ENCODE measurements at places on chromosomes 4 and X. TPM values are rescaled to one million over a fixed set of nuclear protein-coding genes. Genes with fewer than 3 reads are reported as not detected.

Gene ARMCX1
- 40.0 TPM for total RNA-seq

Gene GLOD5
- not detected for total RNA-seq

Gene BMPR1B
- total RNA-seq, result 2.1 TPM

Gene ADH1A
- 5.0 TPM for total RNA-seq

Gene ADGRL3
- total RNA-seq, result 411 TPM

DNA sequence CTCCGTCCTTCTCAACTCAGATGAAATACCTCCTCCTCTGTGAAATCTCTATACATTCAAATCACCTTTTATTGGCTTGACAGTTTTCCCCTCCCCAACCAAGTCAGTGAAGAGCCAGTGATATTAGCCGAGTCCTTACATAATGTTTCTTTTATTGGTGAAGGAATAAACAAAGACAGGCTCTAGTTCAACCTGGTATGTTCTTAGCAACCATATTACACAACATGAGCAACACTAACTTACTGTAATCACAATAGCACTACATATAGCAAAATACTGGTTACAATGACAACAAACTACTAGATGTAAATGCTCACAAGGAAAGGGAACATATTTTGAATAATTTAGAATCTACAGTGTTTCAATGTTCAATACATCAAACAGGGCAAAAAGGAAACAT lies 19.9 kb downstream of the DHX15 start:
- H3K4me1 ChIP-seq, result peaks cover 5% of the 10 kb centered on the region
- H3K4me3 ChIP-seq, result no peak overlapping the region
- H3K27ac ChIP-seq, result no peak overlapping the region
- DNase-seq, result no peak
- no peaks in the 10 kb centered on the region for H3K36me3 ChIP-seq
- H3K27me3 ChIP-seq, result no peaks in the 10 kb centered on the region

GRCh38 chr4:47816748-47817147 lies 21.1 kb downstream of the CORIN start:
- H3K4me3 ChIP-seq, result no peak overlapping the region
- no peaks in the 10 kb centered on the region for H3K27me3 ChIP-seq
- H3K27ac ChIP-seq, result no peak overlapping the region

GRCh38 chrX:103254171-103254824 lies 657 bp downstream of the TCEAL8 start:
- peak overlapping the region; percentile 41 for H3K4me3 ChIP-seq
- H3K4me1 ChIP-seq, result no peaks in the 10 kb centered on the region
- peak overlapping the region; percentile 88 for H3K27ac ChIP-seq

- no peak for DNase-seq
- no peak overlapping the region for H3K4me3 ChIP-seq
- no peaks in the 10 kb centered on the region for H3K36me3 ChIP-seq
- no peaks in the 10 kb centered on the region for H3K27me3 ChIP-seq
- H3K27ac ChIP-seq, result no peak overlapping the region
Observed at GRCh38 chr4:74632634-74633033, 161.7 kb downstream of the BTC start.

DNA sequence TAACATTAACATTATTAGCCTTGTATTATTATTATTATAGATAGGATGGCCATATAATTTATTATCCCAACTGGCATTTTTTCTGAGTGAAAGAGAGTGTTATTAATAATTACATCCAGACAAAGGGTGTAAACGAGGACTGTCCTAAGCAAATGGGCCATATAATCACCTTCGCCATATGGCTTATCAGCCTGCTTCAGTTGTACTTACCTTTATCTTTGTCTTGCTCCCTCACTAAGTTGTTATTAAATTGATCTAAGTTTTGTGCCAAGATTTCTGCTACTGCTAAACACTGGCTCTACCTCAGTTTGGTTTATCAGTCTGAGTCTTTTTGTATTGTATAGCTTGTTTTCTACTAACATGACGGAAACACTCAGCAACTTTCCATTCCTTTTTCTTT lies 76.9 kb downstream of the STIM2 start:
- DNase-seq, result no peak
- no peaks in the 10 kb centered on the region for H3K27me3 ChIP-seq
- no peak overlapping the region for H3K4me3 ChIP-seq
- no peaks in the 10 kb centered on the region for H3K4me1 ChIP-seq

DNA sequence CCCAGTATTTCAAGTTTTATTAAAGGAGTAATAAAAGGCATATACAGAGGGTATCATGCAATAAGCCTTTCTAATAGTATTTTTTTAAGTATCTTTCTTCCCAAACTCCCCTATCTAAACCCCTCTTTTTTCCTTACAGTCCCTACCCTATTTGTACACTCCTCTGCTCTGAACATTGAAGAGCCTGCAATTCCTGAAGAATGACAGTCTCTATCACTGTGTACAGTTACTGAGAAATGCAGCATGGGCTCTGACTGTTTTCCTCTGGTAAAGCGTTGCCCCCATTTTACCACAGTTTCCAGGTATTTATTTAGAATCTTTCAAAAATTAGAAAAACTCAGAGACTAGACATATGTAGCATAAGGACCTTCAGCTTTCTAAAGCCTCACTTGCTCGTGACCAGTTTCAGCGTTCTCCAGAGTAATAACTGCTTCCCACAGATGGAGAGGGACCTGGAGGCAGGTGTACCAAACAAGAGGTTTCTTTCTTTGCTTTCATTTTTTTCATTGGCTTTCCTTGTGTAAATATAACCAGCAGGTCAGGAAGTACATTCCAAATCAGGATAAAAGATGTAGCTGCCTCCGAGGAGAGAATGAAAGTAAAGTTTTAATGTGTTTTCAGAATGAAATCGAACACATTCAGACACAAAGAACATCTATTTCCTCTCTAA lies 230.8 kb downstream of the CFAP299 start:
- H3K4me1 ChIP-seq, result no peaks in the 10 kb centered on the region
- H3K36me3 ChIP-seq, result no peaks in the 10 kb centered on the region
- no peak overlapping the region for H3K27ac ChIP-seq
- no peak for DNase-seq

GRCh38 chrX:55005256-55005655 lies 5.1 kb downstream of the APEX2 start:
- no peak for DNase-seq
- no peaks in the 10 kb centered on the region for H3K36me3 ChIP-seq

DNA sequence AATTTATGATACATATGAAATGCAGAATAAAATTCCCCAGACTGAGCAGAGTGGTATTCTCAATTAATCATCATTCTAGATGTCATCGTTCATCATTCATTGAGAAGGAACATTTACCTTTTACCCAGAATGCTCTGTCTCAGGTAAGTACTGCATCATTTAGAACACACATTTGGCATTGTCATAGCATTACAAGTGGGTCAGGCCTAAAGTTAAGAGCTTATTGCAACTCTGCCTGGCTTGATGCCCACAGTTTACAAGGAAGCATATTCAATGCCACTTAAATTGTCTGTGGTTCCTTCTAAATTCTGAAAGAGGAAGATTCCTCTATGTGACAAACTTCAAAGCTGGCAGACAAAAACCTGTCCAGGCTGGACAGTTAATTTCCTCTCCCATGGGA lies 87.3 kb downstream of the CAMK2D start:
- no peak overlapping the region for H3K27ac ChIP-seq
- H3K36me3 ChIP-seq, result no peaks in the 10 kb centered on the region
- no peaks in the 10 kb centered on the region for H3K27me3 ChIP-seq
- no peak for DNase-seq

GRCh38 chrX:55240788-55241340 lies 20.7 kb downstream of the PAGE5 start:
- no peaks in the 10 kb centered on the region for H3K36me3 ChIP-seq
- no peak overlapping the region for H3K4me3 ChIP-seq
- no peak overlapping the region for H3K27ac ChIP-seq
- H3K27me3 ChIP-seq, result no peaks in the 10 kb centered on the region
- no peaks in the 10 kb centered on the region for H3K4me1 ChIP-seq
- no peak for DNase-seq

DNA sequence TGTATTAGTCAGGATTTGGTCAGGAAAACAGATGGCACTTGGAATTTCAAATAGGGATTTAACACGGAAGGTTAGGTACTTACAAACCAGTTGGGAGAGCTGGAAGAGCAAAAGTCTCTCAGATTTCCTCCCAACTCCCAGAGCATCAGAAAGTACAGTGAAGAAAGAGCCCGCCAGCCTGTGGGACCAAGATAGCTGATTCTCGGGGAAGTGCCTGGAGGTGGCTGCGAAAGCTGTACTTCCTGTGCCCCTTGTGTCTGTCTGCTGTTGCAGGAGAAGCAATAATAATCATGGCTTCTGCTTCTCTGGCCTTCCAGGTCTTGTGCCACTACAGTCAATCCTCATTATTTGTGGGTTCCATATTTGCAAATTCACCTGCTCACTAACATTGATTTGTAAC lies 221.0 kb upstream of the BCOR start:
- H3K4me1 ChIP-seq, result no peaks in the 10 kb centered on the region
- no peak overlapping the region for H3K27ac ChIP-seq
- no peaks in the 10 kb centered on the region for H3K36me3 ChIP-seq
- no peak overlapping the region for H3K4me3 ChIP-seq
- DNase-seq, result no peak

DNA sequence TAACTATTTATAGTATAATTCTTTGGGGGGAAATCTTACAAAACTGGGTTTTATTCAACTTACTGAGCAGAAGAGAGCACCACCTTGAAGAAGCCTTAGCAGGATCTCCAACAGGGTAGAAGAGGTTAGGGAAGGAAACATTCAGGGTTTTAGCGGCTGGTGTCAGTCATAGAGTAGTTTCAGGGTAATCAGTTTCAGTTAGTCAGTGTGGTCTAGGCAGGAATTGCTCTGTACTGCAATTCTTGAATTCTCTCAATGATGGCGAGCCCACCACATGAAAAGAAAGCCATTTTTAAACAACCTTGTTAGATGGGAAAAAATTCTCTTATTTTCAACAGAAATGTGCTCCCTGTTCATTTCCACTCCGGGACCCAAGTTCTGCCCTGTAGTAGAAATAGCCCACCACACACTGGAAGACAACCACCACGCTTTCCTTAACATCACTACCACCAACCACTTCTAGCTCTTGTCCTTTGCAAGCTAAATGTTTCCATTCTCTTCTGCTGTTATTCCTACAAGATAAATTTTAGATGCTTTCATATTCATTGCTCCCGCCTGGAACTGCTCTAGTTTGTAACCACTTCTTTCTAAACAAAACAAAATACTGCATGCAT lies 25.9 kb downstream of the COL25A1 start:
- no peaks in the 10 kb centered on the region for H3K4me1 ChIP-seq
- no peak for DNase-seq
- no peaks in the 10 kb centered on the region for H3K36me3 ChIP-seq
- H3K27ac ChIP-seq, result no peak overlapping the region

DNA sequence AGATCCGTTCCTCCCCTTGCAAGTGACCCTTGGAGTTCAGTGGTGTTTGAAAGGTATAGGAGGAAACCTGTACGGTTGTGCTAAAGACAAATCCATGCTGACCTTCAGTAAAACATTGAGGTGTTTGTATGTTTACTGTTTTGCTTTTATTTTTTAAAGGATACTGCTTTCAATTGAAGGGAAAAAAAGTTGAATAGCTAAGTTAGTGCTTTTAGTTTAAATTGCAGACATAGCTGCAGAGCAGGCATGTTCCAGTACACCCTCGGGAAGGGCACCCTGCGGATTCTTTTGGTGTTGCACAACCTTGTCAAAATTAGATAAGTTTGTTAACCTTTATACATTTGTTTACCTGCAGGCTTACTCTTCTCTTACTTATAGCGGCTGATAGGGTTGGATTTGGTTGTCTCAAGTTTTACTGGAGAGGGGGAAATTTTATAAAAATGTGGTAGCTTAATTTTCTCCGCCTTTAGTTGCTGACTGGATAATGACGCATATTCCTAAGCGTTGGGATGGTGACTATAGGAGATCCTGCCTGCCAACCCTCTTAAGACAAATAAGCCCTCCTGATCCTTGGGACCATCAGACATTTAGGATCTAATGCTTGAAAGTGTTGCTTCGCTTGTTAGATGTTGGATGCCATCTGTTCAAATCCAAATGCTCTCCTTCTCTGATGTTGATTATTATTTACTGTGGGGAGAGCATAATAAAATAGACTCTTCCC lies 2.0 kb downstream of the RAPGEF2 start:
- peak overlapping the region; percentile 79 for H3K4me3 ChIP-seq
- peaks cover 5% of the 10 kb centered on the region for H3K4me1 ChIP-seq
- DNase-seq, result no peak
- H3K27ac ChIP-seq, result no peak overlapping the region
- no peaks in the 10 kb centered on the region for H3K36me3 ChIP-seq

GRCh38 chr4:26468977-26469376 lies 21.3 kb downstream of the CCKAR start:
- H3K4me3 ChIP-seq, result no peak overlapping the region
- H3K4me1 ChIP-seq, result no peaks in the 10 kb centered on the region
- no peak overlapping the region for H3K27ac ChIP-seq
- H3K27me3 ChIP-seq, result no peaks in the 10 kb centered on the region

DNA sequence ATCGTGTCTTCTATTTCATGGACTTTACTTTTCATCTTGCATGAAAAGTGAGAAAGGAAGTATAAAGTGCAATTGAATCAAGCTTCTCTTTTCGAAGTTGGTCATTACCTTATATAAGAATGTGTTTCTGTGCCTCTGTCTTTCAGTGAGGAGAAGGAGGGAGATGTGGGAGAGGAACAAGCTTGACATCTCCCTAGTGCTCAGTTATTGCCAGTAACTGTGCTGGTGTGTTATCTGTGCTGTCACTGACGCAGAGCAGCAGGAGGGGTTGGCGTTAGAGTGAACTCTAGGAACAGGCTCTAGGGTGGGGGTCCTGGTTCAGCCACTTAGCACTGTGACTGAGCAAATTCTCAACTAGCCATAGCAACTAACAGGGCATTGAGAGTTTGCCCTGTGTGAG lies 34.0 kb upstream of the TBC1D9 start:
- H3K36me3 ChIP-seq, result no peaks in the 10 kb centered on the region
- no peaks in the 10 kb centered on the region for H3K27me3 ChIP-seq
- H3K27ac ChIP-seq, result no peak overlapping the region

Measured in uterus (tissue), 4 donors.